ENCODE measurements at places on chromosomes 13 and 19. TPM values are rescaled to one million over a fixed set of nuclear protein-coding genes. Genes with fewer than 3 reads are reported as not detected.

VSTM2B gene
- not detected for total RNA-seq

TMEM38A gene
- 4.8 TPM for total RNA-seq

ILF3 gene
- total RNA-seq, result 120 TPM

TSSK6 gene
- total RNA-seq, result 0.71 TPM

IGSF23 gene
- total RNA-seq, result 2.3 TPM

ATP4B gene
- total RNA-seq, result not detected

DAPK3 gene
- total RNA-seq, result 22.0 TPM

CAPN12 gene
- total RNA-seq, result 0.62 TPM

ANKLE1 gene
- 0.69 TPM for total RNA-seq

S1PR4 gene
- not detected for total RNA-seq

EHD2 gene
- 0.08 TPM for total RNA-seq

SLC1A6 gene
- total RNA-seq, result not detected

JAK3 gene
- total RNA-seq, result 2.8 TPM

ZNF714 gene
- 27.8 TPM for total RNA-seq

EXOC3L2 gene
- total RNA-seq, result not detected

MUC16 gene
- not detected for total RNA-seq

UQCR11 gene
- 214 TPM for total RNA-seq

LILRA2 gene
- not detected for total RNA-seq

HSD17B14 gene
- 0.58 TPM for total RNA-seq

MICOS13 gene
- total RNA-seq, result 37.9 TPM

EDNRB gene
- not detected for total RNA-seq

CYP2F1 gene
- total RNA-seq, result not detected

SIGLECL1 gene
- total RNA-seq, result not detected

ZNF536 gene
- total RNA-seq, result not detected

DIRAS1 gene
- total RNA-seq, result 0.97 TPM

Data from HepG2 (cell line).